ENCODE measurements at places on chromosomes 13 and 19.

- no peak for DNase-seq
Measured at GRCh38 chr13:97015661-97016350, 21.5 kb upstream of the OXGR1 start.

DNA sequence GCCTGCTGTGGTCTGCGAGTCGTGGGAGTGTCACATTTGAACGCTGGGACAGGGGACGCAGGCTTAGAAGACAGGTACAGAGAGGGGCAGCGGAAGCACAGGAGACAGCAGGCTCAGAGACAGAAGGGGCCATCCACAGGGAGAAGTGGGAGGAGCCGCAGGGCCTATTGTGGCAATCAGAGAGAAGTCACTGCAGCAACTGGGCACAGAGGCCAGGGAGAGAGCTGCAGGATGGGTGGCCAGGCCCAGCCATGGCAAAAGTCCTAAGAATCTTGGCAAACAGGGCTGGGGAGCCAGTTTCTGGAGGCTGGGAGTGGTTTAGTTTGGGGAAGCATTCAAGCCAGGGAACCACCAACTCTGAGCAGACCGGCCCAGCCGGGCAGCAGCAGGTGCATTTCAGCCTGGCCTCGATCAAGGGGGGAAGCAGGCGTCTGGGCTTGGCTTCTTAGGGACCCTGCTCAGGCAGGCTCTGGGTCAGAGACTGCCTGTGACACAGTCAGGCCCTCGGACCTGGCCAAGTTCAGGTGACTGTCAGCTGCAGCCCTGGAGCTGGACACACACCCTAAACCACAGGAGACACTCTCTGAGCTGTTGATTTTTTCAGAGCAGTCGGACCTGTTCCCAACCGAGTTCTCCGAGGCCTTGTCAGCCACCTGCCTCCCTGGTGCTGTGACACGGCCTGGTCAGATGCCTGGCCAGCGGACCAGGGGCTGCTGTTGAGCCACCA is 11.8 kb downstream of the SH3GL1 start:
- no peak for DNase-seq

DNA sequence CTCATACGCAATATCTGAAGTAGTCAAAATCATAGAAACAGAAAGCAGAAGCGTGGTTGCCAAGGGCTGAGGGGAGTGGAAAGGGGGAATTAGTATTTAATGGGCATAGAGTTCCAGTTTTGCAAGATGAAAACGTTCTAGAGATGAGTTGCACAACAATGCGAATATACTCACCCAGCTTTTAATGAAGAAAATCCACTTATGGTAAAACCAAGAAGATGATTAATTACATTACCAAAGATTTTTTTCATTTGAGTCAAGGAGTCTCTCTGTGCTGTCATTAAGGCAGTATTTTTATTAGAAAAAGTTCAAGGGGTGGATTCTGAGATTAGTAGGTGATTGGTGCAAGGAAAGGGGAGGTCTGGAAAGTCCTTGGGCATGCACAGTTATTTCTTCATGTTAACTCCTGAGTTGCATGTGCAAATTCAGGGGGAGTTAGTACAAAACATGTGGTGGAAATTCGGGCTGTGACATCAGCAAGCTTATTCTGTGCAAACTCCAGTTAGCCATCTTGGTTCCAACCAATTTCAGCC is 6.9 kb upstream of the CBY2 start:
- no peak for DNase-seq

- DNase-seq = no peak
Measured at GRCh38 chr19:2208975-2209374, 27.2 kb downstream of the PLEKHJ1 start.

- DNase-seq = no peak
Measured at GRCh38 chr13:104750377-104750776, 1684.2 kb upstream of the SLC10A2 start.

DNA sequence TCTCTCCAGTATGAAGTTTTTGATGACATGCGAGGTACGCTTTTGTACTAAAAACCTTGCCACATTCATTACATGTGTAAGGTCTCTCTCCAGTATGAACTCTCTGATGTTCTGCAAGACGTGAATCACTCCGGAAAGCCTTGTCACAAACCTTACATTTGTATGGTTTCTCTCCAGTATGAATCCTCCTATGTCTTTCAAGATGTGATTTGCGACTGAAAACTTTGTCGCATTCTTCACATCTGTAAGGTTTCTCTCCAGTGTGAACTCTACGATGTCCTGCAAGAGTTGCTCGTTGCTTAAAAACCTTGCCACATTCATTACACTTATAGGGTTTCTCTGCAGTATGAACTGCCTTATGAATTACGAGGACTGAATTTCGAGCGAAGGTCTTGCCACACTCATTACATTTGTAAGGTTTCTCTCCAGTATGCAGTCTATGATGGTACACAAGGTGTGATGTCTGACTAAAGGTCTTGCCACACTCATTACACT is 16.5 kb downstream of the ZNF320 start:
- DNase-seq = no peak

DNA sequence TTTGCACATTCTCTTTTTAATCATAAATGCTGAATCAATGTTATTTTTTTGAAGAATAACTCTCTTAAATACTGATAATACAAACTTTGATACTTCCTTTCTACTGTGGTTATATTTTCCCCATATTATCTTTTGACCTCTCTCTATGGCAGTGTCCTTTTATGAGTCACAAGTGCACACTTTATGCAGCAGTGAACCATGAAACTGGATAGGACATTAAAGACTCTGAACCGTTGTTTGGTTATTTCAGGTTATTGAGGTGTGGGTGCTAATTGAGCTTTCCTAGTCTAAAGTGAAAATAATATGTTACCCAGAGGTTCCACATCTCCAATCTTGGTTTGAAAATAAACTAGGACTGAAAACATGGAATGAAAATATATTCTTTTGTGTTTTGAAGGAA is 71.4 kb downstream of the DGKH start:
- DNase-seq = no peak

DNA sequence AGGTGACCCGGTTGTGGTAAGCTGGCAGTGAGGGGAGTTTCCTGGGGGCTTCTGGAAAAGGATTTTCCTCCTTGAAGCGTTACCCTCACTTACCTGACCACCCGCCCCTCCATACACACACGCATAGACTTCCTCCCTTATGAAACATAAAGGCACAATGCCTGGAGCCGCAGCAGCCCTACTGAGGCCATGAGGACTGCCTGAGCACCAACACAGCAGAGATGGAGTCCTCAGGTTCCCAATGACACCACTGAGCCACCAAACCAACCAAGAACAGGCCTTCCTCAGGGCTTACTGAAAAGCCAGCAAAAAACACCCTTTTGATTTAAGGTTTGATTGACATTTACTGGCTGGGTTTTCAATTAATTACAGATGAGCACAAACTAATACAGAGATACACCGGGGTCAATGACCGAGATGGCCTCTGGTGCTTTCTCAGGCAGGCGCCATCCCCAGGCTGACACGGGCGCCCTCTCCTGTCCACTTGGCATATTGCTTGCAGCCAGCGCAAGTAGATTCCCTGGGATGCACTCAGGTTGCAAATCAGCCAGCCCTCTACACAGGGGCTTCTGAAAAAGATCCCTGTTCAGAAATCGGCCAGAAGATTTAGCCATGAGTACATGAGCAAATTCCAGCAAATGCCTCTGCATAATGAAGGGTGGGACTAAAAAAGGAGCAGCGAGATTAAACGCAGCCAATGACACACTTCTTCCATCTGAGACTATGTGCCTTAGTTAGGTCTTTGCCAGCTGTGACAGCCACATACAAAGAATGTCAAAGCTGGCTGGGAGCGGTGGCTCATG is 14.8 kb downstream of the OPA3 start:
- no peak for DNase-seq

- DNase-seq = no peak
Measured at GRCh38 chr19:32241306-32241705, 104.1 kb upstream of the ZNF507 start.

DNA sequence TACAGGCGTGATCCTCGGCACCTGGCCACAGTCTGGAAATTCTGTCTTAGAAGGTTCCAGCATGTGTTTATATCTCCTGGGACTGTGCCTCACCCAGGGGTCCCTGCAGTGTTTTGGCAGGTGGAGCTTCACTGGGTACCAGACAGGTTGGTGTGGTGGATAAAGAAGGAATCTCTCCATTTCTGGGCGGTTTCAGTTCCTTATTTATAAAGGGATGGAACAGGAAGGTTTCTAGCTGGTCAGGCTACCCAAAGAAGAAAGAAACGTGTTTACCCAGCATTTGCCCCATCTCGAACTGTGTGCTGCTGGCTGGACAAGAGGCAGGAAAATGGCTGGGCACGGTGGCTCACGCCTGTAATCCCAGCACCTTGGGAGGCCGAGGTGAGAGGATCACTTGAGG is 9.8 kb downstream of the PNPLA6 start:
- no peak for DNase-seq

GRCh38 chr13:112757759-112758086 is 67.9 kb downstream of the ATP11A start:
- DNase-seq = no peak

GRCh38 chr13:107066355-107066754 is 498.4 kb upstream of the ARGLU1 start:
- no peak for DNase-seq

DNA sequence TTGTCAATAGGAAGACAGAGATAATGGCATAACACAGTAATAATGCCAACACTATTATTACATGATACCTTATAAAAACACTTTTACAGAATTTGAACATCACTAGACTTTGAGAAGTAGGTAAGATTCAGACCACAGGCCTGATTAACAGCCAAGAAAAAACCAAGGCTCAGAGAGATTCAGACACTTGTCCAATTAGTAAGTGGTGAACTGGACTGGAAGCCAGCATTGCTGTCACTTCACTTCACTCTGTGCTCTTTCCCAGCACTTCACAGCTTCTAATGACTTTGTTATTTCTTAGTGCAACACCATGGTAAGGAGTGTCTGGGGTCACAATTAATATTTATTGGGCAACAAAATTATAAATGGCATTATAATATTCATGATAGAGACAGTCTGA is 91.9 kb downstream of the TRPC4 start:
- no peak for DNase-seq

- no peak for DNase-seq
Measured at GRCh38 chr19:35784503-35785338, 9.4 kb downstream of the ARHGAP33 start.

- DNase-seq = no peak
Measured at GRCh38 chr19:3243819-3244700, 19.6 kb downstream of the CELF5 start.

- no peak for DNase-seq
Measured at GRCh38 chr19:49573425-49573824, 6.9 kb downstream of the NOSIP start.

GRCh38 chr13:103289681-103290080 is 223.5 kb upstream of the SLC10A2 start:
- DNase-seq = no peak

DNA sequence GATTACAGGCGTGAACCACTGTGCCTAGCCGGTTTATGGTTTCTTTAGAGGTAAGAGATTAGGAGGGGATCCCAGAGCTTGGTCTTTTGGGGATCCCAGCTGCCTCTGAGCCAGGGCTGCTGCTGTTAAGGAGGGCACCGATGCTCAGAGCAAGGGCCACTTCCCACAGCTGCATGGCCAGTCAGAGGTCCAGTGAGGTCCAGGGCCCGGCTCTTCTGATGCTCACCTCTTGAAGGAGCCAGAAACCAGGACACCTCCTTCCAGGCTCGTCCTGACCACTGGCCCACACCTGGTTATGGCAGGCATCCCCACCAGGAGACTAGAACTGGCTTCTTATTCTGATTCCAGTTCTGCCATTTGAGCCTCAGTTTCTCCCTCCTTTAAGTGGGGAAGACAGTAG is 149.0 kb downstream of the TEX29 start:
- DNase-seq = no peak

DNA sequence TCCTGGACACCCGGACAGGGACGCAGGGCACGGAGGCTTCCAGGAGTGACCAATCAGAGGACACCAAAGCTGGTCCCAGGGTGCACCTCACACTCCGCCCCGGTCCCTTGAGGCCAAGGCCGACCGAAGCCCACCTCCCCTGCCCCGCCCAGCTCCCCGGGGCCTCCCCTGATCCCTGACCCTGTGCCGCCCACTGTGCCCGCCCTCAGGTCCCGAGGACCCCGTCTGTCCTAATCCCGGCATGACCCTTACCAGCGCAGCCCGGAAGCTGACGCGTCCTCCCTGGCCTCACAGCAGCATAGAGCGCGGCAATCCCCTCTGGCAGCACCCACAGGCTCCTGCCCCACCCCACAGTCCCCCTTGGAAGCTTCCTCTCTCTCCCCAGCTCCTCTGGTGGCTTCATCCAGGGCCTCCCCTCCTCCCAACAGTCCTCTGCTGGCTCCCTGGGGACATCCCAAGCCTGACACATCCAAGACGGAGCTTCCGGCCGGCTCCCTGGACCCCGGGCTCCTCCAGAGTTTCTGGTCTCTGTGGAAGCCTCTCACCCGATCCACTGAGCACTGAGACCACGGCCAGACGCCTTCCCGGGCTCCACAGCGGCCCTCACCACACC is 7.4 kb upstream of the CDC34 start:
- no peak for DNase-seq

GRCh38 chr13:50672025-50672424 is 171.5 kb downstream of the DLEU7 start:
- no peak for DNase-seq

DNA sequence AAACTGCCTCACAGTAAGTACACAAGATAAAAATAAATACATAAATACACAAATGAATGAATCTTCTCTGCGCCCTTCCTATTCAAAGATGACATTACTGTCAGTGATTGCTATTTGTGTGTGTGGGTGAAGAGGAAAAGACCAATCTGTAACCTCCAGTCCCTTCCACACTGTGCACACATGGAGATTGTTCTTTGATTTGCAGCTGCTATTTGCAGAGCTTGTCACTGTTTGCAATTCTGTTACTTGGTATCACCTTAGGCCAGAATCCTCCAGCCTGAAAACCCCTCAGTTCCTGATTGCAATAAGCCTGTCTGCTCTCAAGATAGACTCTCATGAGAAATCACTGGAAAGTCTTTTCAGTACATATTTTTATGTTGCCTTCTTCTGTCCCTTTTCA is 1314.9 kb downstream of the PCDH9 start:
- no peak for DNase-seq

- no peak for DNase-seq
Measured at GRCh38 chr19:30310602-30311263, 61.5 kb upstream of the ZNF536 start.

GRCh38 chr19:51337861-51338562 is 3.9 kb downstream of the VSIG10L start:
- DNase-seq = no peak

DNA sequence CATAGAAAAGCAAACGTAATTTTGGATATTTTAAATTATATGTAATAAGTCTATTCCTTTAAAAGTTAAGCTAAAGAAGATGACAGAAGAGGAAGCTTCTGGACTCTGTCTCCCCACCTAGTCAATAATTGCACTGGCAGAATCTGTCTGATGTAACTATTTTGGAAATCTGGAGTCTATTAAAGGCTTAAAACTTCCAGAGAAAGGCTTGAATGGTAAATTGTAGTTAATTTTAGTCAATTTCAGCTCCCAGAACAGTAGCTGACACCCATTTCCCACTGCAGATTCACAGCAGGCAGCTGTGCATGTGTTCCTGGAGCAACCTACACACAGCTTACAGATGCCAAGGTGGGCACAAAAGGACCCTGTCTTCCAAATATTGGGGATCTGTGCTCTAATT is 304.1 kb downstream of the PCDH20 start:
- no peak for DNase-seq
